ENCODE measurements at places on chromosomes 3 and 15.

DNA sequence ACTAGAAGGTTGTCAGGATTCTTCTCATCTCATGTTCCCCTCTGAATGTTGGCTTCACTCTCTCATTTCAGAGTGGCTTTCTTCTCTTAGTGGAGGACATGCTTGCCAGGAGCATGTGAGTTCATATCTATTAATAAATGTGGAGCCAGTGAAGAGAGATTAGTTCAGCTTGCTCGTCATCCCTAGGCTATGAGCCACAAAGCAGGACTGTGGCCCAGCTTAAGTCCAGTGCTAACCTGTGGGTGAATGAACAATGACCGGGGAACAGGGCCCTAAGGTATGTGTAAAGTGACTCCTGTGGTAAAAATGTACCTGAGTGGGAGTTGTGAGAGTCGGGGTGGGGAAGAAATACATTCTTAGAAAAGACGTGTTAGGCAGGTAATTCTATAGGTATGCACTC, 96.9 kb upstream of the TBL1XR1 start:
- no peak for DNase-seq

GRCh38 chr15:44798826-44799225, 62.5 kb downstream of the TRIM69 start:
- peak; percentile 6 for DNase-seq

GRCh38 chr15:57611123-57611522, 19.4 kb downstream of the MYZAP start:
- no peak for DNase-seq

- DNase-seq, result peak; percentile 54
Measured at GRCh38 chr15:33565094-33565493, 254.3 kb downstream of the RYR3 start.

DNA sequence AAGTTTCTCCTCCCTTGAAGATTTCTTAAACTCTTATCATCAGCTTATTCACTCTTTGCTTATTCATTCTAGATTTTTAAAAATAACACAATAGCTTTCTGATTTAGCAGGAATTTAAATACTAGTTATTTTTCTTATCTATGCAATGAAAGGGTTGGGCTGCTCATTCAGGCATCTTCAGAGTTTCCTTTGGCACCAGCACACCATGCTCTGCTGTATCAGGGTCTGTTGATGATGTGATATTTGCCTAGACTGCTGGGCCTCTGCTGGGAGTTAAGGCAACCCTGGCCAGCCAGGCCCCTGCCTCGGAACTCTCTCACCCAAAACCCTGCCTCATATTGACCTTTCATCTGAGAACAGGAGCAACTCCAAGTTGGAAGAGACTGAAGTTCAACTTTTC, 35.0 kb downstream of the DRD3 start:
- DNase-seq, result no peak

DNA sequence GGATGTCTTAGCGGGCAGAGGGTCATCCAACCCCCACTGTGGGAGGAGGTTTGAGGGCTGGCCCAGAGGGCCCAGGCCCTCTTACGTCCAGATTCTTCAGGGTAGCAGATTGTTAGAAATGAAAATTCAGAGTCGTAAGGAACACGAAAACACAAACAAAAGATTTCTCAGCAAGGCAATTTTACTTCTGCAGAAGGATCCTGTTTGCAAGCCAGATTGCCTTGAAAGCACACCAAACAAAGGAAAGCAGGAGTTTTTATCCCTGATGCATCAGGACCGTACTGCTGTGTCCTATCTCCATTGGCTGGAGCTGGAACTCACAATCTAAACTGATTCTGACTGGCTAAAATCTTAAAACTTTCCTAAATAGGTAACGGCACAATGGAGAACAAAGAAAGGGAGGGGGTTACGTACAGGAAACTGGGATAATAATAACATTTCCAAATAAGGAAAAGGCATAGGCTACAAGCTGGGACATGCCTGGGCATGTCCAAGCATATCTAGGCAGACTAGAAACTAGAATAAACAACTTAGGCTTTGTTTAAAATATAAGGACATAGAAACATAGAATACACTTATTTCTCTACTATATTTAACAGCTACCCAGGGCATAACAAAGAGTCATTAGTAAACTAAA, 97.3 kb upstream of the C2CD4B start:
- DNase-seq, result no peak

DNA sequence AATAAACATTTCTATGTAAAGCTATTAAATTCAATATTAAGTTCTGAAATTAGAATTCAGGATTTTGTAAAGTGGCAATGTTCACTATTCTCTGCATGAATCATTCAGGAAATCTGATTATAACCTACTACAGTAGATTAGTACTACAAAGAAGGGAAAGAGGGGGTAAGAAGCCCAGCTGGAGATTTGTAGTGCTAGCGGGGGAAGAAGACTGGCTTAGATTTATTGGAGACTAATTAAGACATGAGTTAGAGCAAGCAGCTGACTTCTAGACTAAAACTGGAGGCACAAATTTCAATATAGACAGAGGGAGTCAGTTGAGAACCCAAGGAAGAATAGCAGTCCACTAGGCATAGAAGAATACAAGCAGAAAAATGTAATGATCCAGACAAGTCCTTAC, 55.8 kb upstream of the SETMAR start:
- DNase-seq, result no peak

DNA sequence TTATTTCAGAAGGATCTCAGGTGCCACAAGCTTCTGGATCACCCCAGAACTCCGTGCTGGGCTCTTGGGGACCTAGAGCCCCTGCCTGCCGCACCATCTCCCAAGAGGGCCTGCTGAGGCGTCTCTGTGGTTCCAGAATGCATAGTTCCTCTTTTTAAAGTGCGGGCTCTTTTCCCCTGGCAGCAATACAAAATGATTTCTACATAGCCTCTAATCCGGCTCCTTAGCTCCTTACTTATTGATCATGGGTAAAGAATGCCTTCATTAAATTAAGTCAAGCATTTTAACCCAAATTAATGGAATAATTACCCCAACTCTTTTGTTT, 121.9 kb downstream of the ATP10A start:
- DNase-seq, result no peak
